ENCODE measurements at places on chromosomes 11 and 22.

DNA sequence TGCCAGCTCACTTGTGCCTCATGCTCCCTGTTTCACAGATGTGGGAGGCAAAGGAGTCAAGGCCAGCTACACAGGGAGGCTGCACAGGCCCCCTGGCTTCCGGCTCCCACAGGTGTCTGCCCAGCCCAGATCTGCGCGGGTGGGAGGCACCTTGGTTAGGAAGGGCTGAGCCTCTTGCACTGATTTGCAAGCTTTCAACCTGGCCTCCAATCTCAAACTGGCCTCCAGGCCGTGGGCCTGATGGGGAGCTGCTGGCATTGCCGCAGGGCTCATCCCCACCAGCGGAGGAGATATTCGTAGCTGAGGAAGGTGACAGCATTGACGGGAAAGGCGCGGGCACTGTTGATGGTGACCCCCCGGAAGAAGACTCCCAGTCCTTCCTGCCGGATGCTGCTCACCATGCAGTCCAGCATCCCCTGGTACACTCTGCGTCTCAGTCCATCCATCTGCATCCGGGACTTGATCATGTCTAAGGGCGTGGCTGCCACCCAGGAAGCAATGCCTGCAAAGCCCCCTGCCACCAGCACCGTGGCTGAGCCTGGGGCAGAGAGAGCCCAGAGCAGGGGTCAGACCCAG, 6.2 kb downstream of the SLC25A45 start:
- DNase-seq, result no peak

- DNase-seq, result no peak
These were observed 5.5 kb downstream of the CATSPER1 start for GRCh38 chr11:66020618-66021357.

DNA sequence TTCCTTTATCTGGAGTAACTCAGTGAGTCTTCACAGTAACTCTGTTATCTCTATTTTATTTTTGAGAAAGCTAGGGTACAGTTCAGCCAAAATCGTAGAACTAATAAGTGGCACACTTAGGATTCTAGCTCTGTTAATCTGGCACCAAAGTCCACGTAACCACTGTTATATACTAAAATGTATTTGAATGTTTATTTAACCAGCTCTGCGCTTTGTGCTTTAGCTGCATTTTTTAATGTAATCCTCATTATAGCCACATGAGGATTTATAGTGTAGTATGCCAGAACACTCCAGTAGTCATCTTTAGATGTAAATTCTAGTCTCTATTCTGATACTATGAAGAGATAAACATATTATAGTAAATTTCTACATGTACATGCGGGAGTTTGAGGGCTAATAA, 36.8 kb downstream of the YAP1 start:
- no peak for DNase-seq

DNA sequence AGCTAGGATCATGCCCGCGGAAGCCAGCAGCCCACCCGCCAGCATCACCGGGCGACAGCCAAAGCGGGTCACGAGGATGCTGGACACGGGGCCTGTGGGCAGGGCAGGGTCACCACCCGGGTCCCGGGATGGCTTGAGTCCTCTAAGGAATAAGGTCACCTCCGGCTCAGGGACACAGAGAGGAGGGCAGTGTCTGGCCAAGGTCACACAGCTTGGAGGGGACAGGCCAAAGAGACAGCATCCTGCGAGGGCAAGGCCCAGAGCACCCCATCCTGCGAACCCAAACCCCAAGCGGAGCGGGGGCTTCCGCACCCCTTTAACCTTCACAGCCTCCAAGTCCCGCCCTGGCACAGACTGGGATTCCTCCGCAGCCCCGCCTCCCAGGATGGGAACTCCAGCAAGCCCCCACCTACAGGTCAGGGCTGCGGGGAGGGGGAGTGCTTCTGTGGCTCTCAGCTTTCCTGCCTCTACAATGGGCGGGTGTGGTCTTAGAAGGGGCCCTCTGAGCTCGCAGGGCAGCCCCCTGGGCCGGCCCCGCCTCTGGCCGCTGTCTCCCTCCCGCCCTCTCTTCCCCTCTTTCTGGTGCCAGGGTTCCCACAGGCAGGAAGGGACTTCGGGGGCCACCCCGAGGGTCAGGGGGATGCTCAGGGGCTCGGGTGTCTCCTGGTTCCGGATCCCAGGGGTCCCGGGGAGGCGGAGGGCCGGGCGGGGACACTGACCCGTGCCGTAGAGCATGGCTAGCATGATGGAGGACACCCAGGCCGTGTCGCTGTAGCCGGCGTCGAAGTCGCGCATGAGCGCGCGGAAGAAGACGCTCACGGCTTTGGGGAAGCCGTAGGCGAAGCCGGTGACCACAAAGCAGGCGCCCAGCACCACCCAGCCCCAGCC, 1.8 kb downstream of the SLC16A8 start:
- DNase-seq, result no peak

DNA sequence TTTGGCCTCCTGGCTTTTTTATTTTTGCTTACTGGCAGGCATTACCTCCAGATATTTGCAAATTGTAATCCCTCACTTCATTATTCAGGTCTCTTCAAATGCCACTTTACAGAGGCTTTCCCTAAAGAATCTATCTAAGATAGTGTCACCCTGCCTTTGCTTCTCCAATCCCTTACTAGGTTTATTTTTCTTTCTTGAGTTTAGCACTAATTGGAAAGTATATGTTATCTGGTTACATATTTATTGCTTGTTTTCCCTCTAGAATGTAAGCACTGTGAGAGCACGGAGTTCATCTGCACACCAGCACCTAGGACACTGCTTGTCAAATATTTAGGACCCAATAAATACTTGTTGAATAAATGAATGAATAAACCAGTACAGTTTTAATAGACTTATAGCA, 3.5 kb downstream of the KIF18A start:
- no peak for DNase-seq

DNA sequence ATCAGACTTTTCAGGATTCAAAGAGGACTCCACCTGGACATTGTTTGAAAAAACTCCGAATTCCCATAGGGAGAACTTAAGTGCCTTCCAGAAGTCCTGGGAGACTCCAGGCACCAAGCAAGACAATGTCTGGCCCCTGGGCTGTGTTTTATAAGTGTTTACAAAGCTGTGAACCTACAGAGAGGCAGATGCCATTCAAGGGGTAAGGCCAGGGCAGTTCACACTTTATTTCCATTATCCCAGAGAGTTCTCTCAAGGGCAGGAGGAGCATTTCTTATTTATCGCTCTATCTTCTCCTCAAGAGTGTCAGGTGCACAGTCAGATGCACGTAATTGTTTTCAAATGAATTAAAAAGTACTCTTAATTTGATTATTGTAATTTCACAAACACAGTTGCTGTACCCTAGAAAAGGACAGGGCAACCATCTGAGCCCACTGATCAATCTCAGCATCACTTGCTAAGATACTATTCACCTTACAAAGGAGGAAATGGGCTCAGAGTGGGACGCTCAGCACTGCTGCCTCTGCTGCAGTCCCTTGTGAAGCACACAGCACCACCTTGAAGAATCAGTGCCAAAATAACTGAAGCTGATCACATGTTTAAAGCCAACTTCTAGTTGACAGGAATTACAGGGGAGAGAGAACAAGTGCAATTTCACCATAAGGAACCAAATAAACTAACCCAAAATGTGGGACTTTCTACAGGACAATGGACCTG, 35.0 kb downstream of the RASSF10 start:
- DNase-seq, result no peak

GRCh38 chr22:29773233-29773632, 6.1 kb downstream of the UQCR10 start:
- no peak for DNase-seq

DNA sequence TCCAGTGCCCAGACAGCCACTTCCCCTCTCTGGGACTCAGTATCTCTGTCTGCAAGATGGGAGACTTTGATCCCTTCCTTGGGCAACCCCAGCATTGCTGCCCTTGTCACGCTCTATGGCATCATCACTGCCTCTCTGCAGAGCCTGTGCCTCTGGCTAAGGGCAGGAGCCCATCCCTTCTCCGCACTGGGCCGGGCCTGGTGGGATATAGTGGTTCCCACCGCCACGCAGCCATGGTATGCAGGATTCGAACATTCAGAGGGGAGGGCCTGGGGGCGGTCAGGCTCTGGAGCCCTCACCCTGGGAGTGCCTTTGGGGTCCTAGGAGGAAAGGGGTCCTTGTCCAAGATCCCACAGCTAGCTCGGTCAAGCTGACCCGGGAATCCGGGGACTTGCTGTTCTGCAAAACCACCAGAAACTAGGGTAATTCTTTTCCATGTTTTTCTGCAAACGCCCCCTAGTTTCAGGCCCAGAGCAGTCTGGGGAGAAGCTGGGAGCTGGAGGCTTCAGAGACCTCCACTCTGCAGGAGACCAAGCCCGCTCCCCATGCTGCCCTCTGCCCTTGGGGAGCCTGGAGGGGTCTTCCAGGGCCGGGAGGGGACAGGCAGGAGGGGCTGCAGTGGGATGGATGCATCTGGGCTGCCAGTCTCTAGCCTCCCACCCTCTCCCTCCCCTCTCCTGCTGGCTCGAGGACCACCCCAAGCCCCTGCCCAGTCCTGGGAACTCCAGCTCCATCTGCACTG, 24.4 kb upstream of the CBX7 start:
- DNase-seq, result no peak

GRCh38 chr22:44075022-44075421, 50.9 kb downstream of the PARVB start:
- DNase-seq, result no peak

GRCh38 chr11:35178873-35179272, 39.9 kb downstream of the CD44 start:
- DNase-seq, result no peak

DNA sequence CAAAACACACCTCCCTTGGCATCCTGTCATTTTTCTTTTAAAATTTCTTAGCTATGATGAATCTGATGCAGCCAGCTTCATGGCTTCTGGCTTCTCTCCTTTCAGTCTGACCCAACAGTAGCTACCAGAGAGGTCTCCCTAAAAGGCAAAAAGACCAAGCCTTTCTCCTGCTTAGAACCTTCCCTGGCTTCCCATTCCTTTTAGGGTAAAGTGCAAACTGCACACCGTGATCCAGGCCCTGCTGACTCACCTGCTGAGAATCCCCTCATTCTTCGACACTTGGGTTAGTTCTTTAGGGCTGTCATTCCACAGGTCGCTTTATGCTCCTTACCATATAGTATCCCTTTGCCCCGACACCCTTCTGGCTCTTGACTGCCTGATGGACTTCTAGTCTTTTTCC, 362.4 kb downstream of the MIAT start:
- DNase-seq, result no peak

DNA sequence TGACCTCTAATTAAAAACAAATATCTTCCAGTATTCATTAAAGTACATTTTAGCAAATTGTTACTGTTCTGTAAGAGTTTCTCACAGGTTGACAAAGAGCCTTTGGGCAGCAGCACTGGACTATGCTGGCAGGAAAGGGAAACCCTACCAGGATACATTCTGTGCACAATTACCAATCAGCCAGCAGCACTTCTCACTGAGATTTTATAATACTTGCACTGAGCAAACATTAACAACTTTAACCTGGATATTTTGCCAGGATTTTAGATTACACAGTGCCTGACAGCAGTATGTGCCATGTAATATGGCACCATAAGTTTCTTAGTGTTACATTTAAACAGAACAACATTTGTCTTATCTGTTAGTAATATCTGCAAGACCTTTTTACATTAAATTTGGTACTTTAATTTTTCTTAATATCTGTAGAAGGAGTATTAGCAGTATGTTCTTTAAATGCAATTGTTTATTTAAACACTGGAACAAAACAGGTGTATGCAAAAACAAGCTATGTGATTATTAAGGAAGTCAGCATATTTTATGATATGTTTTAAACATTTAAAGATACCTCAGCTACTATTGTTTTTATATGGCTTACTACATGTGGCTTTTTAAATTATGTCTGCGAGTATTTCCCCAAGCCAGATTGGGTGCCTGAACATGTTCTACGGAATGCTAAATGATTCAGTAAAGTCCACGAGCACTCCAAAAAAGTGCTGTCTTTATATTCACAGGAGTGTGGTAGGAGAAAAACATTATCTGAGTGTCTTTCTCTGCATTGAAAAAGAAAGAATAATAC, 699.0 kb upstream of the LUZP2 start:
- DNase-seq, result no peak

- DNase-seq, result no peak
These were observed 11.2 kb upstream of the PPP2R1B start for GRCh38 chr11:111777094-111778046.

GRCh38 chr11:42812960-42813359, 498.8 kb upstream of the API5 start:
- no peak for DNase-seq

GRCh38 chr11:17273211-17273610, 3.3 kb upstream of the NUCB2 start:
- no peak for DNase-seq

- DNase-seq, result no peak
These were observed 590.0 kb downstream of the METTL15 start for GRCh38 chr11:28697920-28698827.

GRCh38 chr11:65262381-65262680, 569 bp downstream of the POLA2 start:
- DNase-seq, result no peak

DNA sequence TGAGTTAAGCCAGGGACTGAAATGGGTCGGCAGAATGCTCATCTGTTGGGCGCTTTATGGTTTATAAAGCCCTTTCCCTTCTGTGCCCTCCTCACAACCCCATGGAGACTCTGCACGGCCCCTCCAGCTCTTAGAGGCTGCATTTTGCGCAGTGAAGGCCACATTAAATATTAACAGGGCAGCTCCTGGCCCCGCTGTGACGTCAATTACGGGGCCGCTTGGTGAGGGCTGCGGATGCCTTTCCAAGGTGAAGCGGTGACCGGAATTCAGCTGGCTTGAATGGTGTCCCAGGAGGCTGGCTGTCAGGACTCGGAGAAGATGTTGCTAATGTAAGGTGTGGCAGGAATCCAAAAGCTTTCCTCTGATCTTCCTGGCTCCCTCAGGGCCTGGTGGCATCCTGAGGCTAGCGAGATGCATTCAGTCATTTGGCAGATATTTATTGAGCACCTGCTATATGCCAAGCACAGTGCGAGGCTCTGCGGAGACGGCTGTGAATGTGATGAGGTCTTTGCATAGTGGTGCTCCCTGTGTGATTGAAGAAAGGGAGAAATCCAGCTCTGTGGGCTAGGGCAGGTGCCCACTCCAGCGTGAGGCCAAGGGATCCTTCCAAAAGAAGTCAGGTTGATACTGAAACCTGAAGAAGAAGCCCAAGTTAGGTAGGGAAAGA, 10.4 kb upstream of the YWHAH start:
- no peak for DNase-seq

GRCh38 chr11:123581651-123582399, 72.6 kb downstream of the SCN3B start:
- DNase-seq, result no peak

DNA sequence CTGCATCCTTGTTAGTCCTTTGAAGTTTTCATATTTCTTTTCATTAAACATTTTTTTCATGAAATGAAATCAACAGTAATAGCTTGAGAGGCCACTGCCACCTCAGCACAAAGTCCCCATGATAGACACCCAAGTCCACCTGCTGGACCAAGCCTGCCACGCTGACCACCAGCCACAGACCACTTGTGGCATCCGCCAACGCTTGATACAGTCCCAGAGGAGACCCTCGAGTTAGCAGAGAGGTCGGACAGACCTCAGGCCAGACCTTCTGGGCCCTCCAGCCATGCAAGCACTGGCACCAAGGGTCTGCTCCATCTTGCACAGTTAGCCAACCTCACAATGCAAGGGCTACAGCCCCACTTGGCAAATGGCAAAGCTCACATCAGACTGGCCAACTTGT, 91.8 kb upstream of the RTL6 start:
- DNase-seq, result no peak
